HT1080 (cell line): ENCODE measurements at places on chromosomes 11 and 22. TPM values are rescaled to one million over a fixed set of nuclear protein-coding genes. Genes with fewer than 3 reads are reported as not detected.

Gene ASPHD2
- total RNA-seq = 6.3 and 8.7 TPM in 2 replicates

Gene KDM2A
- total RNA-seq = 18.9 and 25.6 TPM in 2 replicates

Gene OR8B4
- total RNA-seq = not detected in 2 replicates

DNA sequence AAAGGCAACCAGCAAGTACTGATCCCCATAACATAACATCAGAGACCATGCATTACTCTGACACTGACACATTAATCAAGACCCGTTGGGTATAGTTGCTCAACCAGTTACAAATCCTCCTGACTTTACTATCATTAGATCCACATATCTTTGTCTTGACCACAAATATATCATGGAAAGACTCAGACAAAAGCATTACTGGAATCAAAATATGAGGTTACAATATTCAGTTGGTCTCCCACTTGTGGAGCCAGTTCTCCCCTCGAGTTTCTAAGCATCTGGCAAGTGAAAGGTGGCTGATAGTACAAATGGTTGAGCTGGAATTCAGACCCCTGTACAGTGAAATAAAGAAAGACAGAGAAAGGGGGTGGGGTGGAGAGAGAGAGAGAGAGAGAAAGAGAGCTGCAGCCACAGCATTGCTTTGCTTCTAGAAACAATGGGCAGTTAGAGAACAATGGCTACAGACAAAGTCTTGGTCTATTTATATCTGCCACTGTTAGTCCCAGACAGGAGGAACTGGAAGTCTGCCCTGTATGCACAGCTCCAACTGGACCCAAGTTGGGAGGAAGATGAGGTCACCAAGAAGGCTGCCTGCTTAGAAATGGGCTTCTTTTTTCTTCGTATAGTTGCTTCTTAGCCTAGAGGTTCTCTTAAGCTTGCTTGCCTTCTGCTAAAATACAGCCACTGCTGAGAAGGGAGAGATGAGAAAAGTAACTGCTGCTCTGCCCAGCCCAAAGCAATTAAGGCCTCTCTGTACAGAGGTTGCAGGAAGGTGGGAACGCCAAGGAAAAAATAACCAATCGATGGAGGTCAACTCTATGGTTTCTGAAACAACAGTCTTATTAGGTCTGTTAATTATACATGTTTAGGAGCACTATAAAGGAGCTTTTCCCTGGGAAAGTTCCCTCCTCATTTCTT is 85.5 kb downstream of the ETS1 start:
- DNase-seq = peak; percentile 74

DNA sequence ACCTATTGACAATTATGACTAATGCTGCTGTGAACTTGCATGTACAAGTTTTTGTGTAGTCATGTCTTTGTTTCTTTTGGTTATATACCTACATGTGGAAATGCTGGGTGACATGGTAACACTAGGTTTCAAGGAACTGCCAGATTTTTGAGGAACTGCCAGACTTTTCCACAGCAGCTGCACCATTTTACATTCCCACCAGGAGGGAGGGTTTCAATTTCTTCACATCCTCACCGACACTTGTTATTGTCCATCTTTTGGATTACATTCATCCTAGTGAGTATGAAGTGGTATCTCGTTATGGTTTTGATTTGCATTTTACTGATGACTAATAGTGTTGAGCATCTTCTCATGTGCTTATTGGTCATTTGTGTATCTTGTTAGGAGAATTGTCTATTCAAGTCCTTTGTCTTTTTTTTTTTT is 13.3 kb downstream of the CLDN5 start:
- no peak for DNase-seq
